NCI-H1417 treated with DMSO at 0.1 percent for 48 hours (cell line): ENCODE measurements at places on chromosomes 5 and 9.

- no peak for DNase-seq
These were observed 490.5 kb upstream of the SEMA6A start for GRCh38 chr5:117065161-117065560.

GRCh38 chr9:86794391-86795046 is 152.8 kb downstream of the GAS1 start:
- DNase-seq: no peak

DNA sequence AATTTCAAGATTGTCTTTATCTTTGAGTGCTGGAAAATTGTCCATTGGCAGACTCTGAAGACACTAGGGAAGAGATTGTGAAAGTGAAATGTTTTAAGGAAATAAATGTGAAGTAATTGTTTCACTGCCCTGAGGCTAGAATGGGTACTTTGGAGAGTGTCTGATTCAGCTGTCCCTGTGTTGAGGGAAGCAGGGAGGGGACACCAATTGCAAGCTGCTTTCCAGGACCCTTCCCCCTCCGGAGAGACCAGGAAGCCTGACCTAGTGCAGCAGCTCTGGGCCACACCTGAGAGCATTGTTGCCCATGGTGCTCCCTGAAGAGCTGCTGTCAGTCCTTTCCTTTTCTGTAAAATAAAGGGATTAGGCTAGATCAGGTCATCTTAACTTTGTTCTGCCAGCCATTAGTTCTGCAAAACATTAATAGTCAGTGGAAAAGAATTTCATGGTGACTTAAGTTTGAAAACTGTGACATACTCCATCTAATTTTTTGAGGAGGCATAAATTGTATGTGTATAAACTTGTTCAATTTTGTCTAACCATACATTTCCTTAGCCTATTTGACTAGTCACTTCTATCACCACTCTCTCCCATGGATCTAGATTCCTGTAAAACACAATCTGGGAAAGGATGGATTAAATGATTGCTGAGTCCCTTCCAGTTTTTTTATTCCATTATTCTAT is 18.8 kb downstream of the MAP1B start:
- DNase-seq: no peak

DNA sequence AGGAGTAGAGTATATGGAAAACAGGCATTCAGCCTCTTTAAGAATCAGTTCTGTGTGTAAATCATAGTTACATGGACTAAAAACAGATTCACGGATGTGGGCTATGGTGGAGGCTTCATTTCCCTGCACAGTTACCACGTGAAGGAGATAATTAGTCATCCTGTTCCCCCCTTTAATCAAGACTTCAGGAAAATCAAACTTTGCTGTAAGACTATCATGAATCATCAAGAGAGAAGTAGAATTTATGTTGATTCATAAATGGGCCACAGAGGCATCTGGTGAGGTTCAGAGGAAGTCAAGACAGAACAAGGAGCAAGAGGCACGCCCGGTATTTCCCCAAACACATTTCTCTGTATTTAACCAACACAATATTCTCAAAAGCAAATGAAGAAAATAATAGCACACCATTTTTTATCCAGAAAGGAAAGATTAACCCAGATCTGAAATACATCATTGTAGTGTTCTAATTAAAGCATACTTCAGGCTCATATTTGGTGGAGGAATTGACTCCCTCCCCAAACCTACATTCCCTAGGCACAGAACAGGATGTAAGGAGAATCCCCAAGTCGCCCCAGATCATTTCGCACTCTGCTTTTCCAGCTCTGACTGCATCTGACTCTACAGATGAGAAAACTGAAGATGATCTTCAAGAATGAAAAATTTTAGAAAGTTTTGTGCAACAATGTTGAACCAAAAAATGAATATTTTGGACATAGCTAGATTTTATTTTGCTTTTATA is 175.8 kb upstream of the GAS1 start:
- no peak for DNase-seq

GRCh38 chr9:19785230-19785629 is 3.6 kb downstream of the SLC24A2 start:
- DNase-seq: no peak

GRCh38 chr5:1323803-1324173 is 21.1 kb downstream of the CLPTM1L start:
- DNase-seq: no peak

- DNase-seq: no peak
These were observed 26.2 kb downstream of the INVS start for GRCh38 chr9:100125236-100125635.

- no peak for DNase-seq
These were observed 31.7 kb downstream of the PRRX2 start for GRCh38 chr9:129696944-129697655.
